CD14-positive monocyte (primary cell): ENCODE measurements at places on chromosomes 3 and 15.

GRCh38 chr3:48425281-48425812 lies 4.5 kb downstream of the PLXNB1 start:
- no peak for DNase-seq

- no peak for DNase-seq
Observed at GRCh38 chr3:853489-853888, 239.3 kb upstream of the CNTN6 start.

- DNase-seq = no peak
Observed at GRCh38 chr3:150797155-150797554, 34.2 kb upstream of the SIAH2 start.

- no peak for DNase-seq
Observed at GRCh38 chr15:62903437-62903836, 139.1 kb upstream of the TPM1 start.
